ENCODE measurements at places on chromosomes 7 and 10. TPM values are rescaled to one million over a fixed set of nuclear protein-coding genes. Genes with fewer than 3 reads are reported as not detected.

The ACTL6B gene
- total RNA-seq, result not detected

The CCSER2 gene
- 175 TPM for total RNA-seq

The TAC1 gene
- total RNA-seq, result not detected

The GRID1 gene
- total RNA-seq, result 1.6 TPM

The ZPBP gene
- total RNA-seq, result not detected

The DKK1 gene
- not detected for total RNA-seq

The TLL2 gene
- total RNA-seq, result 7.0 TPM

The TAS2R5 gene
- total RNA-seq, result 0.47 TPM

The LDB3 gene
- total RNA-seq, result 1,542 TPM

The TRIM50 gene
- 0.33 TPM for total RNA-seq

DNA sequence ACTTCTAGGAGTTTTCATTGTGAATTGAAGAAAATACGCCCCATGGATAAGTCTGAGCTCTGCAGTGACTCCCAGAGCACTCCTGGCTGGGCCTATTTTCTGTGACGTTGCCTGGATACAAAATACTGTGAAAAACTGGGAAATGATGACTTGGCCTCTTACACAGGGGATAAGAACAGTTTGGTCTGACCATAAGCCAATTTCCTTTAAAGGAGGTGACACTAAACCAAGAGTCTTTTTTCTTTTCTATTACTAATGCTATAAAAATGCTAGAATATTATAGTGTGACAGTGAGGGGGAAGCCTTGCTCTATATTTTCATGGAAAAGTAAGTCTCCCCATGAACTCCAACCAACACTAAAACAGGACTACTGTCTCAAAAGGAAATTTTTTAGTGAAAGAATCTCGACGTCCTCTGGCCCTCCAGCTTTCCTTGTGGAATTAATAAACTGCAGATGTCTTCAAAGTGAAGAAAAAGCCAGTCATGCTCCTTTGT is 45.5 kb downstream of the MYOF start:
- no peak for DNase-seq

- no peak for DNase-seq
Observed at GRCh38 chr10:13944823-13945222, 358.1 kb downstream of the PRPF18 start.

GRCh38 chr7:67438913-67439505 is 442.4 kb downstream of the TYW1 start:
- DNase-seq, result no peak

DNA sequence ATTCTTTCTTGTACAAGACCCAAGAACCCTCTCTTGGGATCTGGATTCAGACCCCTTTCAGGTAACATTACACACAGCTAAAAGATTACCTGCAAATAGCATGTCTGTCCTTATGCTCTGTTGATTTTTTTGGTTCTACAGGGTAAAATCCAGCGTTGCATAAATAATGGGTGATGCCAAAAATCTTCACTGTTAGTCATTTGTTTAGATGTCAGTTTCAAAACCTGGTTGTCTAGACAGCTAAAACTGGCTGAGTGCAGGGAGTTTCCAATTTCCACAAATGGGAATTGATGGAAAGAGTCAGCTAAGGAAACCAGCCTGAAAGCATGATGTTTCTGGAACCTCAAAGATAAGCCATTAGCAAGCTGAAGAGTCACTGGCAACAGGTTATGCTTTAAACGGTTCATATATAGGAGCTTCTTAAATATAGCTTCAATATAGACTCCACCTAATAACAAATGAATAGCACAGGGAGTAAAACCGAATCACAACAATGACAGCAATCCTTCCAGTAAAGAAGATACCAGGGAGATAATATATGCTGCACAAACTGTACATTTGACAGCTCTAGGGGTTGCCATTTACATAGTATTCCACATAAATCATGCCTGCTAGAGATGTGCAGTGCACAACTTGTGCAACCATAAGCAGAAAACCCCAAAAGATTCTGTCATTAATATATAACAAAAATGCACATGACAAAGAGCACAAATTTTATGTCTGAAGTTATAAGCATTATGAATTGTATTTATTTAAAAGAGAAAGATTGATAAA is 20.4 kb downstream of the CCDC71L start:
- no peak for DNase-seq

- no peak for DNase-seq
Observed at GRCh38 chr10:103923502-103923901, 5.5 kb upstream of the STN1 start.

GRCh38 chr10:76962851-76963250 is 674.8 kb downstream of the KCNMA1 start:
- no peak for DNase-seq

GRCh38 chr10:102001435-102002068 is 54.4 kb downstream of the ARMH3 start:
- DNase-seq, result no peak

- DNase-seq, result no peak
Observed at GRCh38 chr10:51079331-51079730, 5.0 kb downstream of the PRKG1 start.

Measured in left ventricle myocardium inferior (tissue), 1 donor.